K562 (cell line): ENCODE measurements at places on chromosomes 1 and 21. TPM values are rescaled to one million over a fixed set of nuclear protein-coding genes. Genes with fewer than 3 reads are reported as not detected.

GRCh38 chr1:25042331-25043227 is 112.5 kb upstream of the RUNX3 start:
- no peak for DNase-seq

GRCh38 chr1:165628147-165628822 is 2.7 kb upstream of the MGST3 start:
- no peak for DNase-seq

GRCh38 chr21:16137106-16137505 is 407.3 kb downstream of the USP25 start:
- no peak for DNase-seq

DNA sequence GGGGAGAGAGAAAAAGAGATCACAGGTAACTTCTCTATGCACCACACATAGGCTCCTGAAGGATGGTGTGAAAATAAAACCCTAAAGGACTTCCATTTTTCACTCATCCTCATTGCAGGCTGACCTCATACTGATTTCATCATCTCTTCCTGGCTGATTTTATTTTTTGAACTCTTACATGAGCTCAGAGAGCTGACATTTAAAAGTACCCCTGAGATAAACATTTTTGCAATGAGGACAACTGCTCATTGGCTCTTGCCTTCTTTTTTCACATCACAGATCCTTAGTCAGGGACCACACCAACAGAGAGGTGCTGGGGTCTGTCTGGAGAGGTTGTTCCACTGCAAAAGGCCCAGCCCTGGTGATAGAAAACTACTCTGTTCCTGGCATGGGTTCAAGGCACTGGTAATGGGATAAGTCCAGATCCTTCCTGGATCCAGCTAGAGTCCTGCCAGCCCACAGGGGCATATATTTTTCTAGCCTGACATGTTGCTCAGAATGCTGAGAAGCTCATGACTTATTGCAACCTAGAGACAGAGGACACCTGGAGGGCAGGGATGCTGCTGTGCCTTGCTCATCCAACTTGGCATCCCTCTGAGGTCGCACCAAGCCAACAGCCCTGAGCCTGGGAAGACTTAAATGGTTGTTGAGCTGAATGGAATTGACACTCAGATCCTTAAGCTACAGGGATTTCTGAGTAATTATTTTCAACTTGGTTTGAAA is 360.0 kb downstream of the HHAT start:
- no peak for DNase-seq

DNA sequence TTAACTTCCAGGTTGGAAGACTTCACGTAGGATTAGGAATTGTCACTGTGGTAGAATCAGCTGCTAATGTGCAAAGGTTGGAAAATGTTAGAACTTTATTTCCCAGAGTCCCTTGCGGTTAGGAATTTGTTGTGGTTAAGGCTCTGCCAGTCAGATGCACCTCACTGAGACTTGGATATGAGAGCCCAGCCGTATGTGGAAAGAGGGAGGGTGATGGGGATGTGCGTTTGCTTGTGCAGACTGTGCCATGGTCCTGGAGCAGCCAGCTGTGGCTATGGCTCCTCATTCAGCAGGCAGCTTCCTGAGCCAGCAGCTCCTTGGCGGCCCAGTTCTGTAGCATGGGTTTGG is 12.5 kb downstream of the S100A10 start:
- DNase-seq = no peak

The SYPL2 gene
- polyA plus RNA-seq = 0.20 and 0.31 TPM in 2 replicates

The CAMSAP2 gene
- polyA plus RNA-seq = 2.5 and 3.3 TPM in 2 replicates

The CZIB gene
- polyA plus RNA-seq = 85.3 and 86.9 TPM in 2 replicates
